Stimulated activated CD4-positive, alpha-beta T cell treated with anti-CD3 and anti-CD28 coated beads, Interleukin-1b, Interleukin-23, amount 100 ng/mL, for 1 hour (primary cell): ENCODE measurements at places on chromosomes 3 and 15.
A peak's percentile ranks its signal among the peaks of the same experiment; 100 is the strongest.

DNA sequence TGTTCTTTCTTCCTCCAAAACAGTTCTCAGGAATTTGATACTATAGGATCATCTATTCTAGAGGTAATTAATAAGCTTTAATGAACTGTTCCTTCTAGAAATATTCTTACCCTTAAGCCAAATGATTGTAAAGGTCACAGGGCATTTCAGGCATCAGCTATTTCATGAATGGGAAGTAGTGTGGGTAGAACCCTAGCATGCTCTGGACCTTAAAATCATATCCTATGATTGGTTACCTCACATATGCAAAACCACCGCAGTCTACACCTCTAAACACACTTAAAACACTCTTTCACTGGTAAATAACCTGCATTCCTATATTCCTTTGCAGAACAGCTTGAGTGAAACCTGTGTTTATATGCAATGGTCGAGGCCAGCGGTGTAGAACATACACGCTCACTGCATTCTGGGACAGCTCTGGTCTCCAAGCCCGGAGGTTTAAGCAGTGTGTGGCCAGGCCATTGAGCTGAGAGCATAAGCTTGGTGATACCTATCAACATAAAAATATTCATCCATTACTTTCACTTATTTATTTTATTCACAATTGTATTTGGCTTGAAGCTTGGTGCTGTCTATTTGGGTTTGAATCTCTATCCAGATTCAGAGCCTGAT lies 87.7 kb upstream of the RASGRP1 start:
- DNase-seq = no peak

DNA sequence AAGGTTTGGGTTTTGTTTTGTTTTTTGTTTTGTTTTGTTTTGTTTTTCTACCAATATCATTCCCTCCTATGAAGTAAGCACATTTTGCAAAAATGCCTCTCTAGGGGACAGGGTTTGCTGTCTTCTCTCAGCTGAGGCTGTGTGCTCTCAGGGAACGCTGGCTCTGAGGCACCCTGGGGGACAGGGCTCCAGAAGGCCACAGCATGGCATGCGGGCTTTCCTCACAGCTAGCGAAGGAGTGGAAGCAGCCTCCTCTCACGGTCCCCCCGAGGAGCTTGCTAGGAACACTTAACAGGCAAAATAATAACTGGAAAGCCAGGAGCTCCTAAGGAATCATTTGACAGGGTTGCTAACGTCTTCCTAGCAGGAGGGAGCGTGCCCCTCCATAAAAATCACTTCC lies 227.7 kb upstream of the ST8SIA2 start:
- DNase-seq = no peak

GRCh38 chr3:172142051-172142863 lies 102.9 kb downstream of the FNDC3B start:
- no peak for DNase-seq

DNA sequence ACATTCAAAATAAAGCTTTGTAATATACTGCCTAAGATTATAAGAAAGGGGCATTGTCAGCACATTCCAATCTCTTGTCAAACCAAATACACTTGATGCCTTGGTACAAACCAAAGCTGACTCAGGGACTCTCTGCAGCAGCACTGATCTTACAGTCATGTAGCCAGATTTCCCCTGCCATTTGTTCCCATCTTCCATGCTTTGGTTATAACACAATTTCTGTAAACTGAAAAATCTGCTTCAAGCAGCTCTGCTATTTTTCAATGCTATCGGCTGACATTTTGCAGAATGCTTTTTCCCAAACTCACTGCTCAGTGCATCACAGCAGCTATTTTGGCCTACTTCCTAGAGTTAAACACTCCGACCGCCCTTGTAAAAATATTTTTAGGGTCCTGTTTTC lies 18.2 kb downstream of the PLOD2 start:
- DNase-seq = no peak

DNA sequence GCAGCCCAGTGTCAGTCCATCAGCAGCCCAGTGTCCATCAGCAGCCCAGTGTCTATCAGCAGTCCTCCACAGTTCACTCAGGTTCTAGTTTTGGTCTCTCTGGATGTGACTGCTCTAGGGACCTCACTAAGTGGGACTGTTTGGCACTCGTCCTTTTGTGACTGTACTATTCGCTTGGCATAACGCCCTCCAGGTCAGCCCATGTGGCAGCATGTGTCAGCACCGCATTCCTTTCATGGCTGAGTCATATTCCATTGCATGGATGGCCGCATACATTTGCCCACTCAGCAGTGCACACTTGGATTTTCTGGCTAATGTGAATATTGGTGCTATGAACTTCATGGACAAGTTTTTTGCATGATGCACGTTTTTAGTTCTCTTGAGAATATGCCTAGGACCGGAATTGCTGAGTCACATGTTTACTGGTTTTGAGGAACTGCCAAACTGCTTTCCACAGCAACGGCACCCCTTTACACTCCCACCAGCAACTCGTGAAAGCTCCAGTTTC lies 16.4 kb downstream of the CHST13 start:
- DNase-seq = no peak

- DNase-seq = no peak
Measured at GRCh38 chr3:4721511-4721911, 228.4 kb downstream of the ITPR1 start.

DNA sequence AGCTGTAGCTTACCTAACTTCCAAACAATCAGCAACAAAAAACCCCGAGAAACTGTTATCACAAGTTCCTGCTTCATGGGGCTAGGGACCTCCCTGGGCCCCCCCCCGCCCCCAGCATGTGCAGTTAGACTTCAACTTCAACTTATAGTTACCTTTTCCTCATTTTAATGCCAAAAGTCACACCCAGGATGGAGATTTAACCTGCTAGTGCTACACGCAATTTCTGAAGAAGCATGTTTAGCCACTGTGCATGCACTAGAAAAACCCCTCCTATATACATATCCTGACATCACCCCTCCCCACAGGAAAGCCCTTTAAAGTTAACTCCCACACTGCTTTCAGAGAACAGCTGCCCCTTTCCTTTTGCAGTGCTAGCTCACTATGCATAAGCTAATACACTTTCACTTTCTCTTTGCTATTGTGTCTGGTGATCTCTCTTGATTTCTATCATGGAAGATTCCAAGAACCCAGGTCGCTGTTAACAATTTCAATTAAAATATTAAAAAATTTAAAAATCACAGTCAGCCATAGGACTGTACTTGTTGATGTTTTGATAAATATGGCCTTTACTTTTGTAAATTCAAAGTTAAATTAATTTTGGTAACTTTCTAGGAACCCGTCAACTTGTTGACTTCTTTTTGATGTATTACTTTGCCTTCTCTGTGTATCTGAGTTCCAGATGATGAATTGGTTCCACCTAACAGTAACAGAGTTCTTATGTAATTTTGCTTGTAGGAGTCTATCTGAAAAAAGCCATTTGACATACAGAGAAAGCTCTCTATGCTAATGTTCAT lies 75.2 kb upstream of the ACAD9 start:
- DNase-seq = peak; percentile 44

DNA sequence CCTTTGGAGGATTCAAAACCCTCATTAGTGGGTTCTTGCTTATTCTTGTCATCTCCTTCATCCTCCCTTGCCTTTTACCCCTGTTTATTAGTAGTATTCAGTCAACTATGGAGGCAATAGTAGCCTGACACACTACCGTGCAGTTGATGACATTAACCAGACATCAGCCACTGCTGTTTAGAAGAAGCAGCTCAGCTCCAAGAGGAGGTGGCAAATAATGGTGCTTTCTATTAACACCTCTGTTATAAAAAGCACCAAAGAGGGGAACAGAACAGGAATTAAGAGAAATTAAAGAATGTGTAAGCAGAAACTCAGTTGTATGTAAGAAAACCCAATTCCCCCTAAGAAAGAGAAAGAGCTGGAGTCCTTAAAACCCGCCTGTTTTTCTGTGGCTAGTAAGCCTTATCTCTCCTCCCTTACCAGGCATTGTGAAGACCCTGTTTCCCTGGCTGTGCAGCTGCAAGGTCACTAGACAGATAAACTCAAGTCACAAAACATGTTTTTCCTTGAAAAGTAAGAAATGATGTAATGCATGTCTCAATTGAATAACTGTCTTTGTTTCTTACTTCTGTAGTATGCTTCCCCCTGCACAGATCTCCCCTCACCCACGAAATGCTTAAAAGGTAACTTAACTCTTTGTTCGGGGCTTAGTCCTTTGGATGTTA lies 21.2 kb downstream of the CCR4 start:
- no peak for DNase-seq

DNA sequence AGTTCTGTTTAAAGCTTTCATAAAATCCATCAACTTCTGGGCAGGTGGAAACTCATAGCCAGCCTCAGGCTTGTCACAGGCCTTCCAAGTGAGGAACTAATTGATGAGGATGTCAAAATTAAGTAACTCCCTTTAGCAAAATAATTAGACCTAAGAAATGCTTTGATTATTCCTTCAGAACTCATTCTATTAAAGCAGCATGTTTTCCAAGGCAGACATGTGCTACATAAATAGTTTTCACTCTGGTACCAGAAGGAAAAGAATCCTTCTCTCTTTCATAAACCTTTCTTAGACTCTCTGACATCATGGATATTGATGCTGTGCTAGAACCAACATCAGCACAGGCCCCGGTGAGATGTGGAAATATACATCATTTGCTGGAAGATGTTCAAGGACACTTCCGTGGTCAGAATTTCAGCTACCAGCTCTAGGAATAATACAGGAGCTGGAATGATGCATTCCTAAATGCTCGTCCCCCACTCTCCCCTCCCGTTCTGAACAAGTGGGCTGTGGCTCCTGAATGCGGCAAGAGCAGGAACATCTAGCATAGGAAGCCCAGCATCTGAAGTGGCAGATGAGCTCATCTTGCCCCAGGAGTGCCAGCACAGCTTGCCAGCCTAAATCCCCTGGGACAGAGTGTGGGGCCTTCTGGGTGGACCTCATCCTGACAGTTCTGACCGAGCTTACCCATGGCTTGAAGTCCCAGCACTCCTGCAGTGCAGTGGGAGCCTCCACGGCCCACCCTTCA lies 82.4 kb downstream of the WWTR1 start:
- DNase-seq = no peak

GRCh38 chr15:62277816-62278394 lies 112.8 kb upstream of the C2CD4B start:
- no peak for DNase-seq

DNA sequence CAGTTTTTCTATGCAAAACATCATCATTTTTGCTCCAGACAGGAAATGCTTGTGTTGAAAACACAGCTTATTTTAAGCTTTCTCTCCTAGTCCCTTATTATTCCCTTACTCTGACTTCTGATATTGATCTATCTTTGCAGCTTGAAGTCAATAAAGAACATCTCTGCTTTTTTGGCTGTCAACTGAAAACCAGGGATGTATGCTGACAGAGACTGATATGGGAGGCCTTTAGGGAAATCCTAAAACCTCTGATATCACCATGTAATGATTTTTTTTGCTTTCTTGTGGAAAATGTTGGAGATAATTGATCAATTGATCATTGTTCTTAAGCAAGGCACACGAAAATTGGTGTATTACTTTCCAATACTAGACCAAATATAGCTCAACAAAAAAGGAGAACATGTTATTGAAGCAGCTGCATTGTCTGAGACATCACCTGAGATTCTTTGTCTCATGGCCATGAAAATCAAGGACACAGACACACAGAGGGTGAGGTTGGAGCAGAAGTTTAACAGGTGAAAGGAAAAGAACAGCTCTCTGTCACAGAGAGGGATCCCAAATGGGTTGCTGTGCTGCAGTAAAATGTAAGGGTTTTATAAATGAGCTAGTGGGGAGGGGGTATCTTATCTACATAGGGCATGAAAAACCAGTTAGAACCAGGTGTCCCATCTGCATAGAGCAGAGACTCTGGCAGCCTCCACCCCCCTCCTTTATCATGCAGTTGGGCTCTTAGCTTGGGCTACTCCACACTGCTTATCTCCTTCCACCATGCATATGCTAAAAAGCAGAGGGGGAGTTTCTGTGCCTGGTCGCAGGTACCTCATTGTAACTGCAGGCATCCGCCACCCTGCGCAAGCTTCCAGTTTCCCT lies 17.0 kb upstream of the SENP7 start:
- DNase-seq = no peak

DNA sequence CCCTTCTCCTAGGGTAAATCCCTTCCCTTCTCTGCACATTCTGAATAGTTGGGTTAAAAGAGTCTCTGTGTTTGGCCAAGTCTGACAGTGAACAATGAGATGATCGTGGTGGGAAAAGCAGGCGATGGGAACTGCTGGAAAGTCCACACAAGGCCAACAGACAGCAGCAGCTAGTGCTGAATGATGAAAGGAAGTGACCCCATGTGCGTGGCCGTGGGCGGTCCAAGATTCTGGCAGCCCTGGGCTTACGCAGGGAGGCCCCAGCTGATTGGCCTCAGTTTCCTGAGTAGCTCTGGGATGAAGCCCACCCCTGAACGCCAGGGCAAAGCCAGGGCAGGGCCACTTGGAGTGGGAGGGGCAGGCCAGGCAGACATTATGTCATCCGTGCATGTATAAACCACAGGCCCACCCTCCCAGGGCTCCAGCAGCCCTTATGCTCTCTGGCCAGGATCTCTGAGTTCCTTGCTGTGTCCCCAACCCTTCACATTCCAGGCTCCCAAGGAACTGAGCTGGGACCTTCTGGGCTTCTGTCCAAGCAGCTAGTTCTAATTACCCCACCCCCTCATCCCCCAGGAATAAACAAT lies 57.8 kb downstream of the CDC25A start:
- DNase-seq = no peak

DNA sequence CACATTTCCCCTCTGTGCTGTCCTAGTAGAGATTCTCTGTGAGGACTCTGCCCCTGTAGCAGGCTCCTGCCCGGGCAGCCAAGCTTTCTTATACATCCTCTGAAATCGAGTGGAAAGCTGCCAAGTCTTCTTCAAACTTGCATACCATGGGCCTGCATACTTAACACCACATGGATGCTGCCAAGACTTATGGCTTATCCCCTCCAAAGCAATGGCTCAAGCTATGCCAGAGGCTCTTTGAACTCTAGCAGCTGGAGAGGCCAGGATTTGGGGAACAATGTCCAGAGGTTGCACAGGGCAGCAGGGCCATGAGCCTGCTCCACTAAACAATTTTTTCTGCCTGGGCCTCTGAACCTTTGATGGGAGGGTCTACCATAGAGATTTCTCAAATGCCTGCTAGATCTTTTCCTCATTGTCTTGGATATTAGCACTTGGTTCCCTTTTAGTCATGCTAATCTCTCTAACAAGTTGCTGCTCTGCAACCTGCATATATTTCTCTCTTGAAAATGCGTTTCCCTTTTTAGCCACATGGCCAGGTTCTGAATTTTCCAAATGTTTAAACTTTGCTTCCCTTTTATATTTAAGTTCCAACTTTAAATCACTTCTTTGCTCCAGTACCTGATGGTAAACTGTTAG lies 6.1 kb upstream of the PLSCR4 start:
- DNase-seq = no peak

GRCh38 chr15:99371180-99372103 lies 120.2 kb downstream of the LRRC28 start:
- no peak for DNase-seq

- no peak for DNase-seq
Measured at GRCh38 chr3:189908646-189909045, 212.1 kb downstream of the P3H2 start.
